ENCODE measurements at places on chromosomes 12 and 14.

- DNase-seq = no peak
Observed at GRCh38 chr14:77848031-77848430, 48.1 kb downstream of the ADCK1 start.

- DNase-seq = no peak
Observed at GRCh38 chr14:73223049-73223448, 14.3 kb upstream of the PAPLN start.

- no peak for DNase-seq
Observed at GRCh38 chr12:69341328-69341727, 6.9 kb upstream of the LYZ start.

DNA sequence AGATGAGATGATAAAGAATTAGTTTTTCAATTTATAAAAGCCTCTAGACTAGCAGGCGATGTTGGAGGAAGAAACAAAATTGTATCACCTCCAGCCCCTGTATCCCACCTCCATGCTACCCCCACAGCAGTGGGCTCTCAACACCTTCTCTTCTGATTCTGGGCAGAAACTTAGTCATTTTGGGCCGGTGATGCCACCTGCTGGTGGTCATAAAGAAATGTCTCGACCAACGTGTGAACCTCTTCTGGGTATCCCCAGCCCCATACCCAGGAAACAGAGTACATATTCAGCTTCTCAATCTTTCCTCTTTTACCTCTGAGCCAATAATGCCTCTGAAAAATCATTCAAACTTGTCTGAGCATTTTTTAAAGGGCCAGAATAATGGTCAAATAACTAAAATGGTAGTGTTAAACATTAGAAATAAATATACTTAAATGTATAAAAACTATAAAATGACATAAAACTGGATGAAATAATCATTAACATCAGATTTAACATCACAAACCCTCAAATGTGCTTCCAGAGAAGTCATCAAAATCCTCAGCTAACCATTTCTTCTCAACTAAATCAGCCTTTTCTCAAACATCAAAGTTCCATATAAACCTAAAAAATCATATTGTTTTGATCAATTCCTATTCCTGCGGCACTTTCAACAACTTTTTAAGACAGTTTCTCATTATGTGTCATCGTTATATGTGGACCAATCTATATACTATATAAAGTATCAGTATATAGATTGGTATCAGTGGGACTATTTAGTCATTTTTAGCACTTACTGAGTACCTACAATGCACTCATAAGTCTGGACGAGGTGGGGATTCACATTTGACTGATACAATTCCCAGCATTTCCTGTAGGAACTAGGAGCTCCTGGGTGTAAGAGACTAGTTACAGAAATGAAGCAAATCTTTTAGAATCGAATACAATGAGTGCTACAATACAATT, 69.4 kb downstream of the ATXN2 start:
- peak; percentile 35 for DNase-seq

GRCh38 chr12:57850854-57851430, 4.4 kb upstream of the CTDSP2 start:
- no peak for DNase-seq

Measured in activated effector memory CD4-positive, alpha-beta T cell treated with Interleukin-2 at 50 U/mL for 16 hours (primary cell).